ENCODE measurements at places on chromosomes 1 and 21.

DNA sequence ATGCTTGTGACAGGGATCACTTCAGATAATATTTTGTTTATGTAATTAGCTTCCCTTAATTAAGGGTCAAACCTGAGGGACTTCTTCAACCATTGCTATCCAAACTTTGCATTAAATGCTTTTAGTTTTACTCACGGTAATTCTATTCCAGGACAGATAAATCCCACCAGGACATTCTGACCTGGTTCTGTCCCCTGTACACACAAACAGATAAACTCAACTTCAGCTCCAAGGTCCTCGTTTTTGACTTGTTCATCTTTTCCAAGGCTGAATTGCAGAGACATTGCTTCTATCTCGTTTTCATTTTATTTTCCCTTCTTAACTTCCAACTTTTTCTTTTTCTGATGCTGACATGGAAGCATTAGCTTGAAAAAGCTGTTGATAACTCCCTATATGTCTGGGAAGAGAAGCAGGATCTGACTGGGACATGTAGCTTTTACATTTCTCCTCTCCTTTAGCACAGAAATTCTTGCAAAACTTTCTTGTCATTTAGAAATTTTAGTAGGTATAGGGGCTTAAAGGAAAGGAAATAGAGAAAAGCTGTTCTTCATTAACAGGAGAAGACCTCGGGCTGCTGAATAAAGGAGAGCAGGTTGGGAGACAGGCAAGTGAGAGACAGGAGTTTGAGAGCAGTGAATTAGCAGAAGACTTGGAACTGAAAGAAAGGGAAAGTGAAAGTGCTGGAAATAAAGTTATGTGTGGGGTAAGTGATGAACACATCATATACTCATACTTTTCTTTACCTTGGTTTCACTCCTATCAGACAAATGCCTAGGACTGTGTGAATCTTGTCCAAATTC, 231.7 kb upstream of the B3GALT2 start:
- no peak for DNase-seq

DNA sequence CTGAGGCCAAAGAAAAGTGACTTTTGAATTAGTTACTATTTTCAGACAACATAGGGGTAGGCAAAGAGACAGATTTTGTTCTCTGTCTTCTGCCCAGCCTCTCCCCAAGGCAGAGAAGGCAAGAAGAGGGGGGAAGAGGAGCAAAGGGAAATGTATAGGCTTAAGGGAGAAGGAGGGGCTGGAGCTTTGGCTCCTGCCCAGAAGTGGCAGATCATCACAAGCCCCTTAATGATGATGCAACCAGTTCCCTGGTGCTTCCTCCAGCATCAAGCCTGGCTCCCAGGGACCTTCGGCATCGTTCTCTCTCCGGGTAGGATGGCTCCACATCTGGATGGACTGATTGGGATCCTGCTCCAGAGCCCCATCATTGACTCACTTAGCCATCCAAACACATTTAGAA, 112.8 kb downstream of the KCND3 start:
- no peak for DNase-seq

GRCh38 chr1:163315773-163316374, 5.9 kb upstream of the NUF2 start:
- DNase-seq = peak; percentile 26

DNA sequence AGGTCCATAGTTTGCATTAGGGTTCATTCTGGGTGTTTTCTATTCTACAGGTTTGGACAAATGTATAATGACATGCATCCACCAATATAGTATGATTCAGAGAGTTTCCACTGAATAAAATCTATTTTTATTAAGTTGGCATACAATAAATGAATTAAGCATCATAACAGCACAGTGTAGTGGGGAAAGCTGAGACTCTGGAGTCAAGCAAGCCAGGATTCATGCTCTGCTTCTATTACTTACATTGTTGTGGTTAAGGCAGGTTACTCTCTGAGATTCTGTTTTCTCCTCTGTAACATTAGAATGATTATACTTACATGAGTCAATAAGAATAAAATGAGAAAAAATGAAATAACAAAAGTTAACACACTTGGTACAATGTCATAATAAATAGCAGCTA, 131.3 kb downstream of the SLC30A10 start:
- DNase-seq = no peak

DNA sequence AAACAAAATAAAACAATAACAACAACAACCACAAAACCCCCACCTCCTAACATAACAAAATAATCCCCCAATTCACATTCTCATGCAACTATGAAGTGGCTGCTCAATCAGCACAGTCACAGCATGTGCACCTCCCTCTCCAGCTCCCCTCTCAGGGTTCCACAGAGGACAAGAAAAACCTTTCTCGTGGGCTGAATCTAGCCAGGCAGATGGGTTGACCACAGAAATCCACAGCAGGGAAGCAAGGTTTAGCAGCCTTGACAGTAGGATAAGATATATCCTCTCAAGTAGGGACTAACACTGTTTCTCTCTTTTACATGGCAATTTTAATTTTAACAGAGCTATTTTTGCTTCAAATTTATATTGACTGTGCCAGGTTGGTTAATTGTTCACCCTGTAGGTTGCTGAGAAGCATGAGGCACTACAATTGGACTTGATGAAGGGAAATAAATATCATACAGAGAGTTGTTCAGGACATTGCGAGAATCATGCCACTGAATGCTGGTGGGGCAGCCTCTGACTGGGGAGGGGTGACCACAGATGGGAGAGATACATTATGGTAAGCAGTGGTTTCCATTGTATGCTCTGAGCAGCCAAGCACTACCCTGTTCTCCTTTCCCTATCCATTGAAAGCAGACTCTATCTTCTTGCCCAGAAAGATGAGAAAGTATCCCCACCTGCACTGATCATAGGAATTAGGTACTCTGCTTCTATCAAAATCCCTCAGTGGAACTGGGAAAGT, 535.1 kb downstream of the DPYD start:
- no peak for DNase-seq

- no peak for DNase-seq
These were observed 184.9 kb upstream of the ATP1B1 start for GRCh38 chr1:168921629-168922028.

DNA sequence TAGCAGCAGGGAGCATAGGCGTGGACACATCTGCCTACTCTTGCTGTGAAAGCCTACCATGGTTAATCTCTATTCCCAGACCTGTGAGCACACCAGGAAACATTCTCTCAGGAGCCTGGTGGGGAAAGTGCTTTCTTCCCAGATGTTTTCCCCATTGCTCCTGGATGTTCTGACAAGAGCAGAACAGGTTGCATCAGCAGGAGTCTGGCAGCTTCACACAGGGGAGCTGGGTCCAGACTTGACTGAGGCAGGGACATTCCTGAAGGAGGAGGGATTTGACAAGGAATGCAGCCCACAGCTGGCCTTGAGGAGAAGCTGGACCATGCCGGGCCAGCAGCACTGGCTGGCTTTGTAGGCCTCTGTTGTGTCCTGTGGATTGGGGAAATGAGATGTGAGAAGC, 21.0 kb upstream of the ARTN start:
- no peak for DNase-seq

- no peak for DNase-seq
These were observed 40.9 kb downstream of the CLSTN1 start for GRCh38 chr1:9782897-9783296.

DNA sequence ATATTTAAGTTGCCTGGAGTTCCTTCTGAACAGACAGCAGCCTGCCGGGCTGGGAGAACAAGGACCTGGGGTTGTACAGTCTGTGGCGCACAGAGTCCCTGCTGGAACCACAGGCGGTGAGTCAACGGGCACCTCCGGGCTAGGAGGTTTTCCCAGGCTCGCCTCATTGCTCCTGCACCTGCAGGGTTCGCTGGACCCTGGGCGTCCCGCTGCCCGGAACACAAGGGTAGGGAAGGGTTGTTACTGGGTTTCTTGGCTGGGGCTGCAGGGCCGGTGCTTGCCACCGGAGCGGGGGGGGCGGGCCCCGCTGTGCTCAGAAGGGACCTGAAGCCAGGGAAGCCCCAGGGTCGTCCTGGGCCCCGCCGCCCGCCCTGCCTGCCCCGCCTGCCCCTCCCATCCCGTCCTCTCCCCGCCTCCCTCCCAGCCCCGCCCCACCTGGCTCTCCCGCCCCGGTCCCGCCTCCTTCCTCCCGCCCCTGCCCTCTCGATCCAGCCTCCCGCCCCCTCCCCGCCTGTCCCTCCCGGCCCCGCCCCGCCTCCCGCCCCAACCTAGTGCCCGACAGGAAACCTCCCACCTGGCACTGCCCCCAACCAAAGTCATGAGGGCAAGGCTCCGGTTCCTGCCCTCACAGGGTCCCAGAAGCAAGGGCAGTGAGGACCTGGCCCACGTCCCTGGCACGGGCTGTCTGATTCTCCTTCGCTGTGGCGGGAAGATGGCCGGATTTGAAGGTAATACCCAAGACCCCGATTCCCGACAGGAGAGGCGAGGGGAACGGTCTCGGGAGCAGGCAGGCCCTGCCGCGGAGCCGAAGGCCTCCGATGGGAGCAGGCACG, 6.8 kb downstream of the JMJD4 start:
- peak; percentile 59 for DNase-seq

- DNase-seq = no peak
These were observed 100.4 kb downstream of the BRINP3 start for GRCh38 chr1:190377294-190377693.

GRCh38 chr1:91020967-91021685, 709 bp downstream of the ZNF644 start:
- peak; percentile 51 for DNase-seq

GRCh38 chr21:44855572-44855971, 17.9 kb downstream of the PTTG1IP start:
- DNase-seq = no peak

- no peak for DNase-seq
These were observed 526.3 kb downstream of the MATN1 start for GRCh38 chr1:30196872-30197638.

GRCh38 chr1:26358411-26359384, 4.8 kb upstream of the CRYBG2 start:
- peak; percentile 71 for DNase-seq

DNA sequence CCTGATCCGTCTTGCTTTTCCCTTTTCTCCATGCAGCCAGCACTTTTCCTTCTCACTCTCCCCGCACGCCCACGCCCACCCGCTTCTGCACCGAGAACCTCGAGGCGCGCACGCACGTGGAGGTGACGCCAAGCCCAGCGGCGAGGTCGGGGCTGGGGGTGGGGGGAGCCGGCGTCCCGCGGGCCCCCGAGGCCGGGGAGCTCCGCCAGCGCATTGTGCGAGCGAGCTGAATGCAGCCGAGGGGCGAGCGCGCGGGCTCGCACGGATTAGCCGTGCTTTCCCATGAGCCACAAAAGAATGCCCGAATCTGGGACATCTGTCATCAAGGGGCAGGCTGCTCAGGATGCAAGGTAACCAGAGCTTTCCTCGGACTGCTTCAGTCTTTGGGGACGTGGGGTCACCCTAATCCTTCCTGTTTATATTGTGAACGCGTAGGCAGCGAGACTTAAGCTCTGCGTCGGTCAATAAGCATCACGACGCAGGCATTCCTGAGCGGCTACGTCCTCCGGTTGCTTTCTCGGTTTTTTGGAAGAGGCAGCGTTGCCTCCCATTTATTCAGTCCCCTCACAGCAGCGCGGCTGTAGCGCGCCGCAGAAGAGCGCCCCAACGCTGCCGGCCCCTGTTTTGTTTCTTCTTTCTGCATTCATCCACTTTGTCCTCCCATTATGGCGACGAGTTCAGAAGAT, 67.3 kb upstream of the AKT3 start:
- peak; percentile 27 for DNase-seq

GRCh38 chr1:205262731-205263171, 35.0 kb downstream of the TMCC2 start:
- DNase-seq = no peak

DNA sequence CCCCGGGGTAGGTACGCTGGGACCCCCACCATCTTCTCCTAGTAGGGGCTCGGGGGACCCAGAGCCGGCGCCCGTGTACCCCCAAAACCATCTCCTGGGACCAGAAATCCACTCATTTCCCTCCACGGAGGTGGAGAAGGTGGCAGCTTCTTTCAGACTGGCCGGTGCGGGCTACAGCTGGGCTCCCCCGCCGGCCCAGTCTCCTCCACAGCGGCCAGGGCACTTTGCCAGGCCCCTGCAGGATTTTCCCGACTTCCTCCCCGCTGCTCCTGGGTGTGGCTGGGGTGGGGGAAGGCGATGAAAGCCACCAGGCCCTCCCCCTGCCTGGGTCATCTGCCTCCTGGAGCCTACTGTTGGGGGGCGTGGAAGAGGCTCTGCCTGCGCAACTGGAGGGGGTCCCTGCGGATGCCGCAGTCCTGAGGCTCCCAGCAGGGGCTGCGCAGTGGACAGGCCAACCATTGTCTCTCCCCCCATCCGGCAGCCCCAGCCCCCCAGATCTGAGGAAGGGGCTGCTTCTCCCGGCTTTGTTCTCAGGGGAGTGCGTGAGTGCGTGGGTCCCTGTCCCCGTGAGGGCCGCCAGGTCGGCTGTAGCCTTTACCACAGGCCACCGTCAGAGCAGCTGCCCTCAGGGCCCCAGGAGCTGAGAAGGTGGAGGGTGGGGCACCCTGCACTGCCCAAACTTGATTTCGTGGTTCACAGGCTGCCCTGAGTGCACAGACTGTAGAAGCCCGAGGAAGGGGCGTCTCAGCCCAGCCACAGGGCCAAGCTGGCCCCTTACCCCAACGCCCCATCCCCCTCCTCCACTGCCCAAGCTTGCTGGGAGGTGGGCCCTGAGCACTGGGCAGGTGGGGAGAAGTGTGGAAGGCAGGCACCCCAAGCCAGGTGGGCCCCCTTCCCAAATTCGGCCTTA, 1.3 kb downstream of the AGRN start:
- no peak for DNase-seq

- no peak for DNase-seq
These were observed 30.8 kb upstream of the PTPRF start for GRCh38 chr1:43499898-43500297.

- DNase-seq = no peak
These were observed 13.9 kb upstream of the BCAR3 start for GRCh38 chr1:93695411-93696005.

DNA sequence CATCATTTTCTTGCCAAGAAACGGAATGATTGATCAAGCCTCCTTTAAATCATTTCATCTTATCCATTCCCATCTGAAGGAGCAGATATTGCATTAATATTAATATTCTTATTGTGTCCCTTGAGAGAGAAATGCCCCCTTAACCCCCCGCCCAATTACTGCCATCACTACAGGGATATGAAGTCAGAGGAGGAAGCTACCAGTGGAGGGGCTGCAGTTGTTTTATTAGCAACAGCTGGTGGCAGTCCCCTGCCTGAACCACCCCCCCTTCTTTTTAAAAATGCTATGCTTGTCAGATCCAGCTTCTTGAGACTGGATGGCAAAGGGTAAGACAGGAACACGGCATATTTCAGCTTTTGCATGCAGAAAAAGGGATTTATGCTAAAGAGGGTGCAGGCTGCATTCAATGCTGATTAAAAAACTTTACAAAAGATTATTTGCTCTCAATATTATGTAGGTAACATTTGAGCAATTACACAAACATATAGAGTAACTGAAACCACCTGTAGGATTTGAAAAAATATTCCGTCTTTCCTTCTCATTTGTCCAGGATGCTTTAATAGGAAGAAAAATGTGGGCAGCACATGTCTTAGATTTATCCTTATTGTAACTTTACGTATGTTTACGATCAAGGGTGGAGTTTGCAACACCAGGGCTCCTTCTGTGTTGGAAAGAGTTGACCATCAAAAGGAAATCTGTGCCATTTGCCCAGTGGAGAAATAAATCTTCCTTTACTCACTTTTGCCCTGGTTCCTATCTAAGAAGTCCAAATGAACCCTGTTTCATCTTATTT, 77.7 kb downstream of the ZBTB18 start:
- DNase-seq = no peak
